ENCODE measurements at places on chromosomes 7 and 10.

- DNase-seq, result no peak
Measured at GRCh38 chr7:110170841-110171240, 920.1 kb upstream of the LRRN3 start.

DNA sequence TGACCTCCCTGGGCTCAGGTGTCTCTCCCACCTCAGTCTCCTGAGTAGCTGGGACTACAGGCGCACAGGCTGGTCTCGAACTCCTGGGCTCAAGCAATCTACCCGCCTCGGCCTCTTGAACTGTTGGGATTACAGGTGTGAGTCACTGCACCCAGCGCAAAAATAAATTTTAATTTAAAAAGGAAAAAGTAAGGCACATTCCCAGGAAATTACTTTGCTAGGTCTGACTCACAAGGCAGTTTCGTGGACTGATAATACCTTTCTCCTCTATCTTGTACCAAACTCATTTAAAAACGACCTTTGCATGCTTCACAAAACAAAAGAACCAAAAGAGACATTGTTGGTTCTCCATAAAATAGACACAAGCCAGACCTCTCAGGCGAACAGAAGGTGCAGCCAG lies 29.7 kb downstream of the PARP12 start:
- no peak for DNase-seq

DNA sequence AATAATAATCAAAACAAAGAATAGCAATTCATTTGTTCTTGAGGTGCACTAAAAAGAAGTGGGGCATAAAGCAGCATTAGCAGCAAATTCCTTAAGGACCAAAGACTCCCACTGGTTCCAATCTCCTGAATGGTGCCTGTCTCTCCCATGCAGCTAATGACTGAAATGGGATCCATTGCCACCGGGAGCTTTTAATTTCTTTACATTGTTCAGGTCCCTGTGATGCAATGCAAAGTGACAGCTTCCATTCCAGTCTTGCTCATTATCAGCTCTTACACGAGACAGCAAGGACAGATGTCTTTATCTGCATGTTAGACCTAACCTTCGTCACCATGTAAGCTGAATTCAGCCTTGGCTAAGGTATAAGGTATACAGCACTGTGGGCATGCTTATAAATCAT lies 148.1 kb downstream of the POU6F2 start:
- DNase-seq, result no peak

DNA sequence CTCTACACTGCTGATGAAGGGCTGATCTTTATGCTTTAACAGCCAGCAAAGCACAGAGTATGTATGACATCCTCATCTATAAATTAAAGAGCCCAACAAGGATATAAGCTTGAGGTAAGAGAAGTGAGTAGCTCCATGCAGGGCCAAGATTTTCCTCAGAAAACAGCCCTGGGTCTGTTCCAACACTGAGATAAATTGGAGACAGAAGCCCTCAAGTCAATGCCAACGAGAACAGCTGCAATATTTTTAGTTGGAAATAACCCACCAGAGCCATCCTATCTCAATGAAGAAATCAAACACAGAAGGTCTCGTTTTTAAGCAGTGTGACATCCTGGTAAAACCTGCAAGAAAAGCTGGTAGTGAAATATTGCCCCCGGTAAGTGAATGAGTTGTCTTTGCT lies 297.0 kb upstream of the AUTS2 start:
- no peak for DNase-seq

GRCh38 chr10:98391065-98391464 lies 23.9 kb downstream of the PYROXD2 start:
- no peak for DNase-seq

GRCh38 chr7:151865070-151865670 lies 11.7 kb downstream of the PRKAG2 start:
- DNase-seq, result no peak

- no peak for DNase-seq
Measured at GRCh38 chr10:33800986-33801385, 466.5 kb upstream of the NRP1 start.

GRCh38 chr7:128827248-128827958 lies 2.8 kb upstream of the FLNC start:
- DNase-seq, result no peak

DNA sequence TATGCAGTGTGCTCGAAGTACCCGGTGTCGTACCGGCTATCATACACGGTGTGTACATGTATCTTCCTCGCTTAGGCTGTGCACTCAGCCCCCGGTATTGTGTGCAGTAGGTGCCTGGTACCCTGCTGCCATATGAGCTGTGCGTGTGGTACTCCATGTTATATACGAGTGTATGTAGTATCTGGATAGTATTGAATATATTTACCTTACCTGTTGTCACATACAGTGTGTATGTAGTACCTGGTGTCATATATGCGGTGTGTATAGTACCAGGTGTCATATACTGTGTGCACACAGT lies 1.2 kb downstream of the ZMYND11 start:
- no peak for DNase-seq

GRCh38 chr10:27949528-27950241 lies 49.2 kb downstream of the ODAD2 start:
- DNase-seq, result no peak

DNA sequence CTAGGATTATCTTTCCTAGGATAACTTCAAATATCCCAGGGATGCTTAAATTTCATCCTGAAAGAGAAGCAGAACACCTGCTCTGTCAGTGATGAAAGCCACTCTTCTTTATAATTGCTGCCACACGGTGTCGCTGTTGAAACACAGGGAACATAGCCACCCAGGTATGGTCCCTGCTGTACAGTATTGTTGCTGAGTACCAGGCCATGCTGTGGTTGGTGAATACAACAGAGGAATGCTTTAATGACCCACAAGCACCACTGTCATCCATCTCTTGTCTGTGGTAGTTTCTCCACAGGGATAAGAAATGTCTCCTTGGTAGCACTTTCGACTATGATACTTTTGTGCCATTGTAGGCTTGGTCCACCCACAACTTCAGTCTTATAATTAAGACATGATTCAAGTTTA lies 70.6 kb upstream of the STARD3NL start:
- DNase-seq, result no peak

DNA sequence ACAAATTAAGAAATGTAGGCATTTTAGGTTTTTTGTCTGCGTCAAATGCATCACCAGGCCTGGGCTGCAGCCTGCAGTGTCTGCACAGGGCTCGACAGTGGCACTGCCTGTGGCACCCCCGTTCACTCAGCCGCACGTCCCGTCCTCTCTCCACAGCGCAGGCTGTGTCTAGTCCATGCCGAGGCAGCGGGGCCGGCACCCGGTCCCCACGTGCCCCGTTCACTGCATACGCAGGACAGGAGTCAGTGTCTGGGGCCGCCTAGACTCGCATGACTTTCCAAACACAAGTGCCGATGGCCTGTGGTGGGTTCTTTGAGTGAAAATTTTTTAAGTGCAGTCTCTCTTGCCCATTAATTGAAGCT lies 446.4 kb downstream of the PTPRN2 start:
- DNase-seq, result no peak

DNA sequence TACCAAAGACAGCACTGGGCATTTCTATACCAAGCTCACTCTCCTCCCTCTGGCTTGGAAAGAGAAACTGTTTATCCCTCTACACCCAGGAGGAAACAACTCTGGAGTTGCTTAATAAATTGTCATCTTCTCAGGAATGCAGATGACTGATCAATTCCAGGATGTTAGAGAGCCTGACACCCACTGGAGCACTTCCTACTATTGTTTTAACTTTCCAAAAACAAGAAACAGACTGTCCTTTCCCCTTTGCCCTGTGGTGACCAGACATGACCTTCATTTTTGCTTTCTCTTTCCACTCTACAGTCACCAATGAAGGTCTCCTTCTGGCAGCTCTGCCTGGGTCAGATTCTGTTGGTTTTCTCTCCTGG lies 19.6 kb downstream of the GIMAP4 start:
- DNase-seq, result no peak

- DNase-seq, result no peak
Measured at GRCh38 chr7:31997423-31997822, 72.8 kb downstream of the PDE1C start.

- DNase-seq, result no peak
Measured at GRCh38 chr10:9596368-9596920, 1421.2 kb upstream of the CELF2 start.

DNA sequence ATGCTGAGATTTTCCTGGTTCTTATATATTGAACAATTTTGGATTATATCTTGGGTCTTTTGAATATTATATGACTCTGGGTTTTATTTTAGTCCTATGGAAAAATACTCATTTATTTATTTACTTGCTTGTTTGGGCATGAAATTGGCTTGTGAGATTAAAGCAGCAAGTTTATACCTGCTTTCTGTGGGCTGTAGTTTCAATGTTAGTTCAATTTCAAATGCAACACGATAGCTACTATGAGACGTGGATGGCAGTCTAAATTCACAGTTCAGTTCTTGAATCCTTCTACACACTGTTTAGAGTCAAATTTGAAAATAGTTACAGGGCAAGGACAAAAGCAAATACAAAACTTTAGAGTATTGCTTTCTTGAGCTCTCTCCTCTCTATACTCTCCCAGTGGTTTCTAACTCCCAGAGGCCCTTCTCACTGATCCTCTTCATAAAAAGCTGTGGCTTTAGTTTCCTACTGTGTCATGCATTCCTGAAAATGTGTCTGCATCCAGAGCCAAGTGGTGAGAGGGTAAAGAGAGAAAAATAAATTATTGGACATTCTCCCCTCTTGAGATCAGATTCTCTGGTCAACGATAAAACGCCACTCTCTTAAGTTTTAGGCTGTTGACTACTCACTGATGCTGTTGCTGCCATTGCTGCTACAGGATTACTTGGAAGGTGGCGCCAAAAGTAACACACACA lies 34.4 kb downstream of the POLR1F start:
- no peak for DNase-seq

GRCh38 chr10:131702531-131703356 lies 198.1 kb upstream of the PPP2R2D start:
- DNase-seq, result no peak

DNA sequence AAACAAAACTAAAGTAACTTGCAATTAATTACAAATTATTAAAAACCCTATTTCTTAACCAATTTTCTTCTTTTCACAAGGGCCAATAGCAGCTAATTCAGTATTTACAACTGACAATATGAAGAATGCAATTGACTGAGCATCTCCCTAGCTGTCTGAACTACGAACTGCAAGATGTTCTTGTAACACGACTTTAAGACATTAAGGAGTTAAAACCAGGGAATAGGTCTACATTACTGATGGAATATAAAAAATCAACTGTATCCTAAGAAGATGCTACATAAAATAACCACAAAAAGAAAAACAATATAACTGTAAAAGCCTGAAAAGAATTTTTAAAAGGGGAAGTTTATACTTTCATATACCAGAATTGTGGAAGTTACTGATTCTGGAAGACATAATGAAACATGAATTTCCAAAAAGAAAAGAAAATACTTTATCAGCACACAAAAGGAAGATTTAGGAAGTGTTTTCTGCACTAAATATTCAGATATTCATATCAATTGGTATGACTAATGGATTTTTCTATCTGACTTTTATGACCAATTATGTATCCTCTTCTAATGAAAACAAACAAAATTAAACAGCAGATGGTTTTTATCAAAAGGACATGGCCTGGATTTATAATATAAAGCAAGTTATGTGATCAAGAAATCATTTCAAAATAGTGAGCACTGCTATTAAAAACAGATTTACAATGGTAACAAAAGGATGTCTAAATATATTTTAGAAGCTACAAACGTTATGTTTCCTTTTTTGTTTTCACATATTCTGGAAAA lies 1.6 kb downstream of the GPR22 start:
- no peak for DNase-seq

All from DMS79 (cell line).